ENCODE measurements at places on chromosomes 5 and 9.

DNA sequence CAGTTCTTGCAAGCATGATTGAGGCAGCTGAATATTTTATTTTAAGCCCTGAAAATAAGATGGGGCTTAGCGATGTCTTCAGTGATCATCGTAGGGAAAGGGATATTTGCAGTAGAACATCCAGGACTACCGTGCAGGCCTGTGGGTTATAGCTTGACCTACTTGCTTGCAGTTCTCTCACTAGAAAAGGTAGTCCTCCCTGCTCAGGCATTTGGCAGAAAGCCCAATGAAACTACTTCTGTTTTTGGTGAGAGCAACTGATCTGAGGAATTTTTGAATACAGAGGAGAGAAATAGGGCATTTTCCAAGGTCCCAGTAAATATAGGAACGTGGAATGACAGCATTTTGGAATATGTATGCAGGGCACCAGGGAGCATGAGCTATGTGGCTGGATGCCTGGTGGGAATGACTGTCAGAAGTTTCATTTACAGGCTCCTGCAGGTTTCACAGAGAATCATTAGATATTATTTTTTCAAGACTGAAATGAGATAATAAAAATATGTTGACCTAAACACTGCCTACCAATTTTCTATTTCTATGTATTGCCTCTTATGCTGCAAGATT is 417.9 kb upstream of the ACTBL2 start:
- no peak for DNase-seq

GRCh38 chr9:87698069-87698809 is 27.7 kb upstream of the CTSL start:
- no peak for DNase-seq

GRCh38 chr5:139361835-139362429 is 20.3 kb downstream of the PAIP2 start:
- DNase-seq, result no peak

- DNase-seq, result no peak
These were observed 25.1 kb upstream of the EEIG1 start for GRCh38 chr9:128005923-128006322.

DNA sequence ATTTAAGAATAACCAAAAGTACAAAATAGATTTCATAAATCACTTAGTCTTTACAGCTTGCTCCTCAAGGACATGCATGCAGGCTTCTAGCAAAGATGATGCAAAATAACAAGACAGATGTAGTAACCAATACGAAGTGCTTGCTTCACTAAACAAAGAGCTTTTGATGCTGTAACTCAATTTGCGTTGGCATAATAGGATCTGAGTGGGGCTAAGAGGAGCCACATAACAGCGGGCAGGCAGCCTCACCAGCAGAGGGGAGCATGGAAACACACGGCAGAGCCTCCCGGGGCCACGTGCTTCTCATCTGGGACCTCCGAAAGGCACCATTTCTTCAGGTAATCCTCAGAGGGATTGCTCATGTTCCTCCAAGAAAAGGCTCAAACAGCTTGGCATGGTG is 139.7 kb downstream of the C5orf15 start:
- DNase-seq, result no peak

- no peak for DNase-seq
These were observed 29.5 kb downstream of the TPPP start for GRCh38 chr5:663436-664342.

GRCh38 chr5:141742866-141743851 is 61.1 kb upstream of the ARAP3 start:
- no peak for DNase-seq

GRCh38 chr5:1746371-1747078 is 53.1 kb downstream of the MRPL36 start:
- DNase-seq, result no peak

GRCh38 chr5:170527991-170528390 is 24.2 kb downstream of the KCNIP1 start:
- DNase-seq, result no peak

- peak; percentile 8 for DNase-seq
These were observed 6.3 kb upstream of the TRMT10B start for GRCh38 chr9:37747271-37747753.

- no peak for DNase-seq
These were observed 312.1 kb downstream of the TMEM232 start for GRCh38 chr5:110414360-110414759.

DNA sequence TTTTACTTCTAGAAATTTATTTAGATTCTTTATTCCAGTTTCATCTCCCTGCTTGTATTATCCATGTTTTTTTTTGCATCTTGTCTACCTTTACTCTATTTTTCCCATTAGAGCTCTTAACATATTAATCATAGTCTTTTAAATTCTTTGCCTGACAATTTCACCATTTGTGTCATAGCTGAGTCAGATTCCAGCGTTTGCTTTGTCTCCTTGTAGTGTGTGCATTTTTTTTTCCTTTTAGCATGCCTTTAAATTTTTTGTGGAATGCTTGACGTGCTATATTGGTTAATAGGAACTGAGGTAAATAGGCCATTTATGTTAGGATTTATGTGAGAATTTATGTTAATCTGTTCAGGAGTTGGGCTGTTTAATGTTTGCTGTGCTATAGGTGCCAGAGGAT is 41.8 kb upstream of the NFIL3 start:
- DNase-seq, result no peak

DNA sequence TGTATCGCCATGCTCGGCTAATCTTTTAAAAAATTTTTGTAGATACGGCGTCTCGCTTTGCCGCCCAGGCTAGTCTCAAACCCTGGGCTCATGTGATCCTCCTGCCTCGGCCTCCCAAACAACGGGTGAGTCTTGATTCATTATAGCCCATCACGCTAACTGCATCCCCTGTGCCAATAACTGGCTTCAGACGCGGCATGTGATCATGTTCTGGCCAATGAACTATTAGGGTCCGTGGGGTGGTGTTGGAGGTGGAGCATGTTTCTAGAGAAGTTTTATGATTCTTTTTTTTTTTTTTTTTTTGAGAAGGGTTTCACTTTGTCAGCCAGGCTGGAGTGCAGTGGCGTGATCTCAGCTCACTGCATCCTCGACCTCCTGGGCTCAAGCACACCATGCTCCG is 51.0 kb downstream of the FGF18 start:
- DNase-seq, result no peak

- DNase-seq, result no peak
These were observed 534.3 kb upstream of the ST8SIA4 start for GRCh38 chr5:101437351-101437750.

GRCh38 chr9:10443868-10444204 is 169.0 kb downstream of the PTPRD start:
- DNase-seq, result no peak

DNA sequence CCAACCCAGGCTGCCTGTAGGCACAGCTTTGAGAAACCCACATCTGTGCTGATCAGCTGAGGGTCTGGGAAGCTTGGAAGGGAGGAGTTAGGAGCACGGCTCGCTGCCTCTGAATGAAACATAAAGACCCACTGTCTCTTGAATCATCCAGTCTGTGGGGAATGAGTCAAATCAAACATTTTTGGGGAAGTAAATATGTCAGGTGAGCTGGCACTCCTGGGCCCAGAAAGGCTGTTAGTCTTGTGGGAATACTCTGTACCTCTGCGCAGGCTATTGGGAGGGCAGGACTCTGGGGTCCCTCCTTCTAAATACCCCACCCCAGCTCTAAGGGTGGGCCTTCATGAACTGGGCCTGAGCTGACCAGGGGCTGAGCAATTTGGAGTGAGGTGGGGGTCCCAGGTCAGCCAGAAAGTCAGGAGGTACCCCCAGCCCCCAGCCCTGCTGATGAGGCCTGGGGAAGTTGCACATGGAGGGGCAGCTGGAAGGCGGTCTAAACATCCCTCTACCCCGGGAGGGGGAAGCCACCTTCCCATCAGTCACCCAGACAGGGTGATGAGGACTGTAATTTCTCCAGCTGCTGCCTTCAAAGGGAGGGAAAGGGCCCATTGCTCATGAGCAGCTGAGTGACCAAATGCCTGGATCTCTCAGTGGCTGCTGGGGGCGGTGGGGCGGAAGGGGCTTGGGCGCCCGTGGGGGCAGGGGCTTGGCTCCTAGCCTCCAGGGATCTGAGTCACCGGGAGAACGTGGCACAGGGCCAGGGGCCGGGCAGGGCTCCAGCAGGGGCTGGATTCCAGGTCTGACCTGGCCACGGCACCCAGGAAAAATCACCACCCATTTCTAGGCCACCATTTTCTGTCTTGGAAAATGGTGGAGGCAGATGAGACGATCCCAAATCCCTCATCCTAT is 10.8 kb downstream of the FIBCD1 start:
- no peak for DNase-seq

DNA sequence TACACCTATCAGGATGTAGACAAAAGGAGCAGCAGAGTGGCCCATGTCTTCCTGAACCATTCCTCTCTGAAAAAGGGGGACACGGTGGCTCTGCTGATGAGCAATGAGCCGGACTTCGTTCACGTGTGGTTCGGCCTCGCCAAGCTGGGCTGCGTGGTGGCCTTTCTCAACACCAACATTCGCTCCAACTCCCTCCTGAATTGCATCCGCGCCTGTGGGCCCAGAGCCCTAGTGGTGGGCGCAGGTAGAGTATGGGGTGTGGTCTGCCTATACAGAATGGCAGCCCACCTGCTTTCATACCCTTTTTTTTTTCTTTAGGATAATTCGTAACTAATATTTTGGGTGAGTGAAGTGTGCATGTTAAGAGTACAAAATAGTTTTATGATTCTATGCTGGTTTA is 1.1 kb downstream of the SLC27A6 start:
- no peak for DNase-seq

DNA sequence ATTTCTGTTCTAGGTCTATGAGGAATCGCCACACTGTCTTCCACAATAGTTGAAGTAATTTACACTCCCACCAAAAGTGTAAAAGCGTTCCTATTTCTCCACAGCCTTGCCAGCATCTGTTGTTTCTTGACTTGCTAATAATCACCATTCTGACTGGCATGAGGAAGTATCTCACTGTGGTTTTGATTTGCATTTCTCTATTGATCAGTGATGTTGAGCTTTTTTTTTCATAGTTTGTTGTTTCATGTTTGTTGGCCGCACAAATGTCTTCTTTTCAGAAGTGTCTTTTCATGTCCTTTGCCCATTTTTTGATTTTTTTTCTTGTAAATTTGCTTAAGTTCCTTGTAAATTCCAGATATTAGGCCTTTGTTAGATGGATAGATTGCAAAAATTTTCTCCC is 867.1 kb downstream of the DTWD2 start:
- DNase-seq, result no peak

DNA sequence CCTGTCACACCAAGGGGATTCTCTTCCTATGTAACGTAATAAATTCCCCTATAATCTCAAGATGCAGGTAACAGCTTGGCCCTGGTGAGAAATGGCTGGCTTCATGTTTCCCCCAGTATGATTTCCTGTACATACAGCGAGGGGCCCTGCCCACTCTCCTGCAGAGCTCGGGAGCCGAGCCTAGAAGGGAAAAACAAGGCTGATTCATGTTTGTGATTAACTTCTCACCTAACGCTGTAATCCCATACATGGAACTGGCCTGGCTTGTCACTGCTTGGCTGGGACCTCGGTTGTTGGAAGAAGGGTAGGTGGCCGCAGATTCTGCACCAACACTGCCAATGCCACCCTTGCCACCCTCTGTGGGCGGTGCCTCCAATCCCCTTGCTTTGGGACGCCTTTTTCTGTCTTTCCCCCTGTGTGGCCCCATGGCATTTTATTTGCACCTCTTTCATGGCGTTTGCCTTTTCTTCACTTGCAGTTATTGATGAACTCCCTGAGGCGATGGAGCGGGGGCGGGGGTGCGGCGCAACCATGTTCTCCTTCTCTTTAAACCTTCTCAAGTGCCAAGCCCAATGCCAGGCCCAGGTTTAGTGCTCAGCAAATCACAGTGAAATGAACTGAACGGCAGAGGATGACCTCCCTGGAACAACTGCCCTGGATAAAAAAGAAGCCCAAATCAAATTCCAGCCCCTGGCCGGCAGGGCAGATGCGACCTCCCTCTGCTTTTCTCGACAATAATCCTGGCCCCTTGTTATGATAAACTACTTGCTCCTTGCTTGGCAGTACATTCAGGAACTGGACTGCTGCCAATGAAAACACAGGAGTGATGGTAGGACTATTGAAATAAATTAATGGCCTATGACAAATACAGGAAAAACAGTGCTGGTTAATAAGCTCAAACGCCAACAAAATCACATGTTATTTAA is 108.1 kb downstream of the TMEM174 start:
- no peak for DNase-seq

DNA sequence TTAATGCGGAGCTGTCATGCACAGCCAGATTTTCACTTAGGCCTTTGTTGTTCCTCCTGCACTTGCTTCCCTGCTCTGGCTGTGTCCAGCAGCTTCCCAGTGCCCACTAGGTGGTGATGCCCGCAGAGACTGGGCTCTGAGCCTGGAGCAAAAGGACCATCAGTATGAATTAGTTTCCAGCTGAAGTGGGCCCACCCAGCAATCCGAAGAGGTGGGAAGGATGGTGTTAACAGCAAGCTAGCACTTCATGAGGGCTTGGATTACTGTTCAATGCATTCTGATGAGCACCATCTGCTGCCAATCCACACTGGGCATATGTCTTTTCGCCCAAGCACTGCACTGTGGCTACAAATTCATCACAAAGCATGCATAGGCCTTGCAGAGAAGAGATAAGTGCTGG is 459.1 kb downstream of the SPOCK1 start:
- no peak for DNase-seq

- no peak for DNase-seq
These were observed 19.8 kb downstream of the TDRD7 start for GRCh38 chr9:97431549-97432143.

DNA sequence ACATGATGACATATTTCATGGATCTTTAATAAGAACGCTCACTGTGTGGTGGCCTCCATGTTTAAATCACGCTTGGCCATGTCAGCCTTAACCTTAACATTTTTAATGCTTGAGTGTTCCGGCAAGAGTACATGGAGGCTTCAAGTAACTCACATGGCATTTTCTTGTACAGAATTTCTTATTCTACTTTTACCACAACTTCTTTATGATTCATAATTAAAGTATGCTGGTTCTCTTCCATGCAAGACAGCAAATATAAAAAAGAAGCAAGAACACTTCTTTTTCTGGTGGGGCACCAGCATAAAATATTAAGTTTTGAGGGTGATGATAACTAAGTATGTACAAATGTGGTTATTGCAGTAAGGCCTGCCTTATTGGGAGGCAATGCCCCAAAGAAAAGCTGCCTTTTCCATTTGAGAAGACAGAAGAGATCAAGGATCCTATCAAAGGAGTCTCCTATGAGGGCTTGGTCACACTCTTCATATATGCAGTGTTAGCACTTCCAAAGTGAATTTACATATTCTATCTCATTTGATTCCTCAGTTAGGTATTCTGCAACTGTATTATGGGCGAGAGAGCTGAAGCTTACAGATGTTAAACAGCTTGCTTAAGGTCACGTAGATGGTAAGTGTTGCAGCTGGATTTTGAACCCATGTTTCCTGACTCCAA is 382.7 kb upstream of the MEF2C start:
- no peak for DNase-seq

- DNase-seq, result no peak
These were observed 13.1 kb upstream of the ARL15 start for GRCh38 chr5:54323495-54323894.

- DNase-seq, result no peak
These were observed 159.4 kb upstream of the PITX1 start for GRCh38 chr5:135193213-135194125.

Measured in stimulated activated CD8-positive, alpha-beta memory T cell treated with anti-CD3 and anti-CD28 coated beads, Interleukin-4, amount 100 ng/mL, for 1 hour (primary cell).